Fibroblast of skin of right quadriceps (primary cell): ENCODE measurements at places on chromosomes 11 and 22.

- DNase-seq, result no peak
These were observed 600 bp upstream of the RAB6A start for GRCh38 chr11:73761403-73761945.

DNA sequence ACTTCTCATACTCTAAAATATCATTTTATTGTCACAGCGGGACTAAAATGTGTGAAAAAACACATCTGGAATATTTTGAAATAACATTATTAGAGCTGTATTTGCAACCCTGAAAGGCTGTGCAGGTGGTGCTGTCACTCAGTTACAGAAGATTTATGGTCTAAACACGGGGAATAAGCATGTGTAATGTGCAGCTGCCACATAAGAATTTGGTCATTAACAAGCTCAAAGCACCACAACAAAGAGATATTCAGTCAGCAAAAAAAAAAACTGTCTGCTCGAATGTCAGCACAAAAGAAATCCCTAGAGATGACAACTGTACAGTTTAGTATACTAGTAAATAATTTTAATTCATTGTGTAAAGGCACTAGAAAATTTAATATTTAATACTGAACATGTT lies 31.3 kb downstream of the TMEM123 start:
- no peak for DNase-seq

- no peak for DNase-seq
These were observed 1.6 kb upstream of the PHLDA2 start for GRCh38 chr11:2930704-2931419.

DNA sequence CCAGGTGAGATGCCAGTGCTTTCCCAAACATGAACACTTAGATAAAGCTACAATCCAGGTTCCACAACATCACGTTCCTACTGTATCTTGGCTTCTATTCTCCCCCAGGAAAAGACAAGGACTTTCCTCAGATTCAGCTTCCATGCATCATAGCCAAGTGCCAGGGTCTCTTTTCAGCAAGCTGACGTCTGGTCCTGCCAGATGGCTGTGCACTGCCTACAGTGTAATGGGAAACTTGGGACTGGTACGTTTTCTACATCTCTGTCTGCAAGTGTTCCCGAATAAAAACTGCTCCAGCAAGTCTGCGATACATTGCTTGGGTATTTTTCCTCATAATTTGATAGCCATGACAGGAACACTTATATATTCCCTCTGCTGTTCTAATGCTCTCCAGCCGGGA lies 412.5 kb downstream of the FAM181B start:
- DNase-seq, result no peak

DNA sequence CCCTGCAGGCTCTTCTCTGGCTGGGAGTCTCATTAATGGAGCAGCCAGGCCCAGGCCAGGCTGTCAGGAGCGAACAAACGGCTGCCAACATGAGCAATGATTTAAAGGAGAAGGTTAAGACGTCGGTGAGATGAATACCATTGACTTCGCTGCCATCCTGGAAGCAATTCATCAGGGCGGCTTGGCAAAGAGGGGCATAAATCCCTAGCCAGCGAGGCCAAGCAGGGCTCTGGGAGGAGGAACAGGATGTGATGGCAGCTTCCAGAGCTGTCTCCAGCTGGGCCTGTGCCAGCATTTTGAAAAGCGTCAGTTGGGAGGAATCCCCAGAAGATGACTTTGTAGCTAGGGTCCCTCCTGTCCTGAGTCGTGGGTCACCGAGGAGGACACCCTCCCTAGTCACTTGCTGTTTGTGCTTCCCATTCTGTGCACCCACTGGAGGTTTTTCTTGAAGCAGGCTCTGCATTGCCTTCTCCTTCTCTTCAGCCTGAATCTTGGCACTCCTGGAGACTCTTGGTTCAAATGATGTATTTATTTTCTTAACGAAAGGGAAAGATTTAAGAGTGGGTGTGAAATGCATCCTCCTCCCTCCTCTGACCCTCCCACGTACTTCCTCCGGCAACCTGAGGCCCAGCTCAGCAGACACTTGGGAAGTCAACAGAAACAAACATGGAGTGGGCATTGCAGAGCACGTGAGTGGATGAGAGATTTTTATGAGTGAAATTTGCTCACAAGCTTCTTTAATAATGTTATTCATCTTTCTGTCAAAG lies 476.3 kb upstream of the CADM1 start:
- DNase-seq, result no peak

GRCh38 chr22:28172892-28173670 lies 254.0 kb upstream of the PITPNB start:
- peak; percentile 17 for DNase-seq

GRCh38 chr11:103279821-103280220 lies 170.6 kb downstream of the DYNC2H1 start:
- DNase-seq, result peak; percentile 12

DNA sequence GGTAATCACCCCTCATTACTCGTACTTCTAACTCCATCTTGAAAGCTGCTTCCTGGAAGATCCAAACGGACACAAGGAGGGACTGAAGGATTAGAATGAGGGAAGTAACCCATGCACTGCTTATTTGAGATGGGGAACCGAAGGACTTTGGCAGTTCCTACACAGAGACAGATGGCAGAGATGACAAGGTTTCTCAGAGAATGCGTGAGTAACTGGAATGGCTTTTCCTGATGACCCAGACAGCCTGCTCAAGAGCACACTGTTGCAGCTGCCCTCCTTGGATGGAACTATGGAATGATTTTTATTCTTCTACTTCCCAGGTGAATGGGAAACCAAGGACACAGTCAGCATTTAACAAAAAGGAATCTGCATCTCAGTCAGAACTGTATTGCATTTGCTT lies 7.3 kb downstream of the KCNJ11 start:
- DNase-seq, result peak; percentile 26

DNA sequence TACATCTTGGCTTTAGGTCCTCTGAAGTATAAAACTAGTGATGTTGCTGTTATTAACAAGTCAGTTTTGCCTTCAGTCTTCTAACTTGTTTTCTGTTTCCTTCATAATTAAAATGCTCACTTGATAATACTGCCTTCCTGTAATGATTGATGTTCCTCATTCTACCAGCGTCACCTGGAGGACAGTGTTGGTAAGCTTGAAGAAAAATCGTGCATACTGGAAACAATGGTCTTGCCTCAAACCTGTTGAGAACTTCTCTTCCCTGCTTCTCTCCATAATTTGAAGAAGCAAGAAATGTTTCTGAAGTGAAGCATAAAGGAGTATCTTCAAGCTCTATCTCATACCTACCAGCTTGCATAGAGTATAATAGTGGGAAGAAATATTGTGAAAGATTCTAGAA lies 3.0 kb downstream of the YWHAH start:
- DNase-seq, result no peak

DNA sequence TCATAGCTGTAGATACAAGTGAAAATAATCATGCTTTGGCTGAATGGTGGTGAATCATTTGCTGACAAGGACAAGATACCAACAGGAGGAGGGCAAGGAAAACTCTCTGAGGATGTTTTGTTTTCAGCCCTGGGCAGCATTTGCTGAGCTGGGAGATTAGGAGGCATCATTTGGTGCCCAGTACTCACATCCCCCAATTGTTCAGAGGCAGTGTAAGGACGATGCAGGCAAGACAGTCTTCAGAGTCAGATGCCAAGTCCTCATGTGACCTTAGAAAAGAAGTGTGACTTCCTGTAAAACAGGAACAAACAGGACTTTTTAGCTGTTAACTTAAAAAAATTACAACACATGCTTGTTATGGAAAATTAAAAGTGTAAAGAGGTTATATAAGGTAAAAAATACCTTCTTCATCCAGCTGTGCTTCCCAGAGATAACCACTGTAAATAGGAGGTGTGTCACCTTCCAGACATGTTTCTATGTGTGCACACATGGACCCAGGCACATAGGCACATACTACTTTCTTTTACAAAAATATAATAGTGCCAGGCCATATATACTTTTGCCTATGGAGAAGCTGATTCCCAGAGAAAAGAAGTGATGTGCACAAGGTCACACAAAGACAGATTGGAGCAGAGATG lies 18.0 kb downstream of the CNTF start:
- DNase-seq, result no peak

GRCh38 chr22:49088801-49089791 lies 738.6 kb downstream of the BRD1 start:
- no peak for DNase-seq
